ENCODE measurements at places on chromosomes 4 and X.

- no peak for DNase-seq
Measured at GRCh38 chr4:2075987-2076907, 17.1 kb downstream of the NAT8L start.

DNA sequence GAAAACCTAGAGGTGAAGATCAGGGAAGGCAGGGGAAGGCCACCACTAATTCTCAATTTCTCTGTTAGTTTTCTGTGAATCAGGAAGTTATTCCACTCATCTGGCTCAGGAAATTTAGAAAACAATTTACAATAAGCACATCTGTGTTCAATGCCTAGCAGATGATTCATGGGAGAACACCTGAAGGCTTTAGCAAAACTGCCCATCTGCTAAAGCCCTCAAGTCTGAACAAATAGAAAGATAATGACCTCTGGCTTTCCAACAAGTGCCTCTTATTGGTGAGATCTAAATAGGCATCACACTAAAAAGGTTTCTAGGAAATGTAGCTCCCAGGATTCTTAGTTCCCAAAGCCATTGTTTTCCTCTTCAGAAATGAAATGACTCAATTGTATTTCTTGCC is 122.1 kb upstream of the GNPDA2 start:
- no peak for DNase-seq

GRCh38 chrX:42107495-42108488 is 184.4 kb upstream of the CASK start:
- no peak for DNase-seq

DNA sequence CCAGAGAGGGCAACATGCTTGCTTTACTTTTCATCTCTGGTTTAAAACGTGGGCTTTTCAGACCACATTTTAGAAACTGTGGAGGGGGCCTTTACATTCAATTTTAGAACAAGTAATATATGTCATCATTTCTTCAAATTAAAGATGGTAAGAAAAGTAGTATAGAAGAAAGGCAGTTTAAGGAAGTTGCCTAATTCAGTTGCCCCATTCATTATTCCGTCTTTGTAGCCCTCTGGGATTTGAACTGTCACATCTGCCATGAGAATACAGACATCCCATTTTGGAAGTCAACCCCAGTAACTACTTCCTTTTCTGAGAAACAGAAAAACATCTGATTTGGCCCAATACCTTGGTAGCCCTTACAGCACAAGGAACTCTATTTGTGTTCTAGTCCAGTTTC is 61.2 kb downstream of the PASD1 start:
- DNase-seq = no peak
